ENCODE measurements at places on chromosomes 12 and 14.

DNA sequence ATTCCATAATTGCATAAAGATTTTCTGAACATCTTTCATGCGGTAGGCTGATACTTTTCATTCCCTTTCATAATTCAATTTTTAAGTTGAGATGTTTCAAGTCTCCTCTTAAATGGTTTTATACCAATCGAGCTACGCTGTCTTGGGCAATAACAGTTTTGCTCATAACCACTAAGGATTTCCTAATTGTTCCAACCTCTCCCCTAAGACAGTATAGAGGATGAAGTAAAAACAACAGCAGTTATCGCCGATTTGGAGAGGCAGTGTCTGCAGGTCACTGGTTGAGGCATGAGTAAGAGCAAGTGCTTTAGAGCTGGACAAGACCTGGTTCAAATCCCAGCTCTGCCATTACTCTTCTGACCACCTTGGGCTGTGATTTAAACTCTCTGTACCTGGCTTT is 6.9 kb upstream of the MED13L start:
- no peak for DNase-seq

GRCh38 chr12:124270671-124271070 is 24.2 kb upstream of the RFLNA start:
- DNase-seq, result no peak

DNA sequence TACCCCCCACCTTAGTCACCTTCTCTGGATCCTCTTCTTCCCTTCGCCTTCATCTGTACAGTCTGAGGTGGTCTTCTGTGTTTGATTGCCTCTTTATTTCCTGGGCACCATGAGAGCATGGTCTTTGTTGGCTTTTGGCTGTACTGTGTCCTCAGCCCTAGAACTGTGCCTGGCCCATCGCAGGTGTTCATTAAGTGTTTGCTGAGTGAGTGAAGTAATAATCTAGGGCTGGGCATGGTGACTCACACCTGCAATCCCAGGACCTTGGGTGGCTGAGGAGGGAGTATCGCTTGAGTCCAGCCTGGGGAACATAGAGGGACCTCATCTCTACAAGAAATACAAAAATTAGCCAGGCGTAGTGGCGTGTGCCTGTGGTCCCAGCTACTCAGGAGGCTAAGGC is 13.9 kb downstream of the ALDH2 start:
- no peak for DNase-seq

- DNase-seq, result no peak
Observed at GRCh38 chr14:90538716-90539495, 142.1 kb downstream of the CALM1 start.

DNA sequence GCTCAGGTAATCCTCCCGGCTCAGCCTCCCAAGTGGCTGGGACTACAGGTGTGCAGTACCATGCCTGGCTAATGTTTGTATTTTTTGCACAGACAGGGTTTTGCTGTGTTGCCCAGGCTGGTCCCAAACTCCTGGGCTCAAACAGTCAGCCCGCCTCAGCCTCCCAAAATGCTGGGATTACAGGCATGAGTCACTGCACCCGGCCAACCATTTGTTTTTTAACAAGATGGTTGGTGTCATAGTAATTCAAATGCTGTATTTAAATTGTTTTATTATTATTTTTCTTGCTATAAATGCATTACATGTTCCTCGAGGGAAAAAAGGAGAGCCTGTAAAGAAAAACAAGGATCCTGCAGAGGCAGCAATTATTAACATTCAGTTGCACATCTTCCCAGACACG is 83.9 kb downstream of the EP400 start:
- DNase-seq, result no peak

GRCh38 chr12:81627336-81628189 is 131.6 kb downstream of the PPFIA2 start:
- peak; percentile 66 for DNase-seq

GRCh38 chr14:104247336-104248202 is 109.2 kb downstream of the KIF26A start:
- DNase-seq, result no peak

DNA sequence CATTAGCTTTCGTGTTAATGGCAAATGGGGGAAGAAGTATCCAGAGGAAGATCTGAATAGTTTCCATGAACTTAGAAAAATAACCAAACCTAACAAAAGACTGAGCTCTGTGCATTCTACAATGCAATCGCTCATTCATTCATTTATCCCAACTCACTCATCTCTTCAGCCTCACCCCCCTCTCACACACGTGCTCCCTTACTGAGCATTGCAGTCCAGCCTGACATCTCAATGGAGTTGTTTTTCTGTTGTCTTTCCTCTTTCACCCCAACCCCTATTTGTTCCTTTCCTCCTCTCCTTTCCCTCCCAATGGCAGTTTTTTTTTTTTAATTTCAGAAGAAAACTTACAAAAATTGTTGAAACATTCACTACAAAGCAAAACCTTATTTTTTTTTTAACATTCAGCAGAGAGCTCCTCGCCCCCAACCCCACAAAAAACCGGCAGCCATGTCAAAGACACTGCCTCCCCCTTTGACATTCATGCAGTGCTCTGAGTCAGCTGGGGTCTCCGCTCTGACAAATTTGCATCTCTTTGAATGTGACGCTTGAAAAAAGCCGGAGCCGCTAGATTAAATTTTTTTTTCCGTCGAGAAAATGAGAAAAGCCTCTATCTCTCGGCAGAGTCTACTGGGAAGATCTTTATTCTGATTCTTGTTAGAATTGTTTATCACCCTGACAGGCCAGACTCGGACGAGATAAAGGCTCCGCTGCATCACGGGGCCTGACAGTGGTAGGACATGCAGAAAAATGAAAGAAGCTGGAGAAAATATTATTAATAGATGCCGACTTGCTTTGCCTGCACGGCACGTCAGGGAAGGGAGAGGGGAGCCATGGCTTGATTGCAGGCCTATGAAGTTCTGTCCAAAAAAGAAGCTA is 775.6 kb downstream of the VRK1 start:
- peak; percentile 1 for DNase-seq

DNA sequence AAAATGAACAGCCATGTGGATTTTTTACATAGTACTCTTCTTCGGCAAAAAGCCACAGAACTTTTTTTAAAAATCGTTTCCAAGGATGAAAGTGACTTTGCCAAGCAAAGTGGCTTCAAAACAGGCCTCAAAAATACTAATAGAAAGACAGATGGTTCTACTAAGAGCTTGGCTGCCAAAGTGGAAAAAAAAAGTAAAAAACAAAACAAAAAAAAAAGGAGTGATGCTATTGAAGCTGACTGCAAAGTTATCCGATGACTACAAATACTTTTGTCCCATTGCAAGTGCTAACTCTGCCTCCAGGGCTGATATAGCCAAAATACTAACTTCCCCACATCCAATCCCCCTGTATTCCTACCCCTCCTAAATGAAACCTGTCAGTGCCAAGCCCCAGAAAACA is 277.6 kb downstream of the SOX5 start:
- DNase-seq, result no peak

- DNase-seq, result no peak
Observed at GRCh38 chr12:19138956-19139355, 9.4 kb downstream of the PLEKHA5 start.

- DNase-seq, result peak; percentile 15
Observed at GRCh38 chr12:46677749-46678148, 148.0 kb downstream of the SLC38A4 start.

DNA sequence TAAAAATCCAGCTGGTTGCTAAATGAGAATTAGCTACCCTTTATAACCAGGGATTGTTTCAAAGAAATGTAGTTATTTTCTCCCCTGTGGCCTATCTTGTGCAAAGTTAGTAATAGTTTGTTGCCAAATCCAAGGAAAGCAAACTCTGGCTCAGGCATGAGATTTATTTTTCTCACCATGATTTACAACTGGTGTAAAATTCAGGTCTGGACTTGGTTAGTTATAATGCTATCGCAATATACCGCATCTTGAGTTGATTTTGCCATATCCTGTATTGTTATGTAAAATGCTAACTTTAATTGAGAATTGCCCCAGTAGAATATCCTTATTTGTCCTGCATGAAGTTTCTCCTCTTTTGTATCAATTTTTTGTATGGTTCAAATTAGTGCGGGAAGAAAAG is 135.5 kb downstream of the CRADD start:
- DNase-seq, result no peak

GRCh38 chr12:28611449-28611848 is 421.2 kb downstream of the CCDC91 start:
- no peak for DNase-seq

DNA sequence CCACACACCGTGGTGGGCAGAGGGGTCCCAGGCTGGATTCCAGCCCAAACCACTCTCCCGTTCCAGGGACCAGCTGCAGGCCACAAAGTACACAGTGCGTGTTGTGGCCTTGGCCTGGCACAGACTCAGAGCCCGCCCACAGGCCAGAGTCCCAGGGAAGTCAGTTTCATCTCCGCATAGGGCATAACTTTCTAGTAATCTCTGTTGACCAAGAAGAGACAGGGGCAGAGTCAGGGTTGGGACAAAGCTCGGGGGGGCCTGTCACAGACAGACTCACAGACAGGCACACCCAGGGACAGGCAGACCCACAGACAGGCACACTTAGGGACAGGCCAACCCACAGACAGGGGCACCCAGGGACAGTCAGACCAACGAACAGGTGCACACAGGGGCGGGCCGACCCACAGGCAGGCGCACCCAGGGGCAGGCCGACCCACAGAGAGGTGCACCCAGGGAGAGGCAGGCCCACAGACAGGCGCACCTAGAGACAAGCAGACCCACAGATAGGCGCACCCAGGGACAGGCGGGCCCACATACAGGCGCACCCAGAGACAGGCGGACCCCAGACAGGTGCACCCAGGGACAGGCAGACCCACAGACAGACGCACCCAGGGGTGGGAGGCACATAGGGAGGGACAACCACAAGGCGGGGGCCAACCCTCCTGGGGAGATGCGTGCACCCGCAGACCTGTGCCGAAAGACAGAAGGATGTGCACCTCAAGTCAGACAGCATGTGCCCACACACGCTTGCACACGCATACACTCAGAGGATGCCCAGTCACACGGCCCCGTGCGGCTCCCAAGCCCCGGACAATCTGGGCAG is 323.3 kb upstream of the RTL1 start:
- no peak for DNase-seq

DNA sequence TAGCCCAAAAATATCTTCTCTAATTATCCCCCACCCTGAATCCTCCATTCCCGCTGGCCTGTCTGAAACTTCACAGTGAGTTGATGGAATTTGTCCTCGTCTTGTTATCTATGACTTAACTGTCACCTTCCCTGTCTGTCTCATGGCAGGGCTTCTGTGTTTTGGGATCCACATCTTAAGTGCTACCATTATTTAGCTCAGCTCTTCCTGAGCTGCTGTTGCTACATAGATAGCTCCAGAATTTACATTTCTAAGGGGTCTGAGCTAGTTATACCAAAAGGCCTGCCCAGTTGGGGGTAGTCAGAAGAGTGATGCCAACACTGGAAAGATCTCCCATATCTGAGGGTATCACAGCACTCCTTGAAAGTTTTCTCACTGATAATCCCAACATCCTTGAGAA is 57.0 kb upstream of the CDKN3 start:
- no peak for DNase-seq

GRCh38 chr14:51479584-51480325 is 172.0 kb upstream of the FRMD6 start:
- no peak for DNase-seq

- no peak for DNase-seq
Observed at GRCh38 chr14:88831284-88831683, 6.8 kb downstream of the TTC8 start.

DNA sequence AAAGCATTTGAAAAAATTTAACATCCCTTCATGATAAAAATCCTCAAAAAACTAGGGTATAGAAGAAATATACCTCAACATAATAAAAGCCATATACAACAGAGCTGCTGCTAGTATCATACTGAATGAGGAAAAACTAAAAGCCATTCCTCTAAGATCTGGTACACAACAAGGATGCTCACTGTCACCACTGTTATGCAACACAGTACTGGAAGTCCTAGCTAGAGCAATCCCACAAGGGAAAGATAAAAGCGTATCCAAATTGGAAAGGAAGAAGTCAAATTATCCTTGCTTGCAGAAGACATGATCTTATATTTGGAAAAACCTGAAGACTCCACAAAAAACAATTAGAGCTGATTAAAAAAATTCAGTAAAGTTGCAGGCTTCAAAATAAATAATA is 114.9 kb downstream of the HELB start:
- no peak for DNase-seq

DNA sequence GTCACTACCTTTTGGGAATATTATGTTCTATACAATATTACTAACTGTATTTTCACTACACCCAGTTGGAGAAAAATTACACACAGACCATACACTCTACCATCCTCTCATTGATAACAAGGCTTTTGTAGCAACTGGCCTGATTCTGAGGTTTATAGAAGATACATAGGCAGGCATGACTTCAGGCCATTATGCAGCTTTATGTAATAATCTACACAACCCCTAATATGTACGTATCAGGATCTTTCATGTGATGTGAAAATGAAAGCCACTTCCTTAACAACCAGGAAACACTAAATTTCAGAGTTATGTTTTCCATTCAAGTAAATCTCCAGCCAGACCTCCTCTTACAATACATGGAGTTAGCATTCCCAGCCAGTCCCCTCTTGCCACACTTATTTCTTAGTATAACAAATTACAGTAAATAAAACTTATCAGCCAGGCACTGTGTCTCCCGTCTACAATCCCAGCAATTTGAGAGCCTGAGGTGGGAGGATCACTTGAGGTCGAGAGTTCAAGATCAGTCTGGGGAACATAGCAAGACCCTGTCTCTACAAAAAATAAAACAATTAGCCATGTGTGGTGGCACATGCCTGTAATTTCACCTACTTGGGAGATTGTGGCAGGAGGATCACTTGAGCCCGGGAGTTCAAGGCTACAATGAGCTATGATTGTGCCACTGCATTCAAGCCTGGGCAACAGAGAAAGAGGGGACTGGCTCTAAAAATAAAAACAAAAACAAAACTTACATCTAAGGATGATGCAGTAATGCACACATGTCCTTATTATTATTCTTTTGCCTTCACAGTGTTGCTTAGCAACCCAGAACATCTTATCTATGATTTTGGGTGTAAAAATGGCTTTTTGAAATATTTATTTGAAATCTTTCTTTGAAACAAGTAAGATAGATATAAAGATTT is 10.4 kb upstream of the OSBPL8 start:
- DNase-seq, result no peak

All from SK-N-DZ (cell line).